GM12878 (cell line): ENCODE measurements at places on chromosomes 7 and 10. TPM values are rescaled to one million over a fixed set of nuclear protein-coding genes. Genes with fewer than 3 reads are reported as not detected.
A peak's percentile ranks its signal among the peaks of the same experiment; 100 is the strongest.

DNA sequence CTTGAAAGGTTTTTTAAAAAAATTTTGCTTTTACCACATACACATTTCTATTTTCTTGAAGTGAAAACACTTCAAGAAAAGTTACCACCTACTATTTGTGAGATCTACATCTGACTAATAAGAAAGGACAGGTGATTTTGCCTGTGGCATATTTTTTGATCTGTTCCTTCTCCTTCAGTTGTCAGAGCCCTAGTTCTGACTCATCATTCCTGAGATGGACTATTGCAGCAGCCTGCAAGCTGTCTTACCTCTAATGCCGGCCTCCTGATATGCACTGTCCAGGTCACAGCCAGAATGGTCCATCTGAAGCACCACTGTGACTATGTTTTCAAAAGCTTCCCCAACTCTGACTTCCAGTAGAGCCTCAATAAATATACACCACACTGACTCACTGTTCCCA is 28.2 kb upstream of the ANK3 start:
- no peaks in the 10 kb centered on the region for H3K27me3 ChIP-seq
- H3K4me3 ChIP-seq, result no peak overlapping the region
- DNase-seq, result no peak
- no peak overlapping the region for H3K27ac ChIP-seq
- H3K36me3 ChIP-seq, result no peaks in the 10 kb centered on the region

GRCh38 chr10:33263453-33263852 is 71.0 kb downstream of the NRP1 start:
- H3K4me1 ChIP-seq, result no peaks in the 10 kb centered on the region
- H3K4me3 ChIP-seq, result no peak overlapping the region
- no peak for DNase-seq
- H3K27ac ChIP-seq, result no peak overlapping the region

- H3K4me3 ChIP-seq, result no peak overlapping the region
- no peak for DNase-seq
- H3K27me3 ChIP-seq, result no peaks in the 10 kb centered on the region; the same call in 1 of the 2 replicates
- H3K27ac ChIP-seq, result no peak overlapping the region
- H3K4me1 ChIP-seq, result no peaks in the 10 kb centered on the region
Measured at GRCh38 chr7:140526787-140527664, 47.7 kb upstream of the MKRN1 start.

- no peaks in the 10 kb centered on the region for H3K4me1 ChIP-seq
- H3K27me3 ChIP-seq, result no peaks in the 10 kb centered on the region
- no peak overlapping the region for H3K27ac ChIP-seq
- no peaks in the 10 kb centered on the region for H3K36me3 ChIP-seq
Measured at GRCh38 chr7:119748991-119749390, 524.0 kb upstream of the KCND2 start.

DNA sequence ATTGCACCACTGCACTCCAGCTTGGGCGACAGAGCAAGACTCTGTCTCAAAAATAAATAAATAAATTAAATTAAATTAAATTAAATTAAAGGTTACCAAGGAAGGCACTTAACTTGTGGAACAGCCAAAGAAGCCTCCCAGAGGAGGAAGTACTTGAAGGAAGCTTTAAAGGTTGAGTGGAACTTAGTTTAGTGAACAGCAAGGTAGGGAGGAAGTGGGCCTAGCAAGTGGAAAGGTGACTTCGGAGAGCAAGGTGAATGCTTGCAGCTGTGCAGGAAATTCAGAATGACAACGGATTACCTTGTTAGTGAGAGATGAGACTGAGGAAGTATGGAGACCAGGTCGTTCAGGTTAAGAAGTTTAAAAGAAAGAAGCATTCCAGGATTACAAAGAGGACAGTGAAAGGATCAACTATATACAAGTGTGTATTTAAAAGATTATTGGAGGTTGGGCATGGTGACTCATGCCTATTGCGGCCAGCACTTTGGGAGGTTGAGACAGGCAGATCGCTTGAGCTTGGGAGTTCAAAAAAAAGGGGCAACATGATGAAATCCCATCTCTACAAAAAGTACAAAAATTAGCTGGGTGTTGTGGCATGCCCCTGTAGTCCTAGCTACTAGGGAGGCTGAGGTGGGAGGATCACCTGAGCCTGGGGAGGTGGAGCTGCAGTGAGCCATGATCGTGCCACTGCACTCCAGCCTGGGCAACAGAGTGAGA is 12.8 kb upstream of the RPEL1 start:
- no peak overlapping the region for H3K4me3 ChIP-seq
- H3K4me1 ChIP-seq, result no peaks in the 10 kb centered on the region
- DNase-seq, result no peak

DNA sequence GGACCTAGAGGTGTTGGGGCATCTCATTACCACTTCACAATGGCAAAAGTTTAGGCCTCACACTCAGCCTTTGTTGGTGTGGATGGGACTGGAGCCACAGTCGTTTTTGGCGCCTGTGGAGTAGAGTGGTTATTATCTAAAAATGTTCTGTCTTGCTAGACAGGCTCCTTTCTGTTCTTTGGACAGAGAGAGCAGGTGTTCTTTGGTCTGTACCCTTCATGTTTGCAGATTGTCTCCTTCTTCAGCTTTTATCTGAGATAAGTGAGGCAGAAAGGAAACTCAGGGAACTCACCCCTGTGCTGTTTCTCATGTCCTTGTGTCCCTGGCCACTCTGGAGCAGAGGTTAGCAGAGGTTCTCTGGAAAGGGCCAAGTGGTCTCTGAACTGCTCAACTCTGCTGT is 103.7 kb downstream of the CCNY start:
- H3K36me3 ChIP-seq, result no peaks in the 10 kb centered on the region
- no peaks in the 10 kb centered on the region for H3K27me3 ChIP-seq
- no peak for DNase-seq
- H3K4me3 ChIP-seq, result no peak overlapping the region

- H3K4me1 ChIP-seq, result no peaks in the 10 kb centered on the region
- no peak for DNase-seq
- H3K4me3 ChIP-seq, result no peak overlapping the region
- no peaks in the 10 kb centered on the region; the same call in 1 of the 2 replicates for H3K27me3 ChIP-seq
- H3K36me3 ChIP-seq, result no peaks in the 10 kb centered on the region
Measured at GRCh38 chr7:128188396-128189230, 52.5 kb upstream of the LEP start.

GRCh38 chr7:6056616-6057015 is 25.4 kb downstream of the ANKRD61 start:
- no peaks in the 10 kb centered on the region for H3K27me3 ChIP-seq
- no peaks in the 10 kb centered on the region for H3K4me1 ChIP-seq
- no peak overlapping the region for H3K27ac ChIP-seq
- DNase-seq, result no peak

DNA sequence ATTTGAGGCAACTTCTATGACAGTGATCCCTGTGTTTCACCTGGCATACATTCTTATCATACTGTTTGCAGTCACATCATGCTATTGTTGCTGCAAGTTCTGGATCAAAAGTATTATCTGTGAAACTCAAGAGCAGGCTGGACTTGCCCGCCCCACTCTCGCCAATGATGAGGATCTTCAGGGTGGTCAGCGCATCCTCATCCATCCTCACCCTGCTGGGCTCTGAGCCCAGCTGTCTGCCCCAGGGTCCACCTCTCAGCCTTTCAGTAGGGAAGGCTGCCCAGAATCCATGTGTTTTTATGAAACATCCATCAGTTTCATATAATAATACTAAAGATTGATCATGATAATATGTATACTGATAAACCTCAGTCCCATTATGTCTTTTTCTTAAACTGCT is 55.4 kb upstream of the KIF5B start:
- H3K27me3 ChIP-seq, result no peaks in the 10 kb centered on the region
- H3K4me1 ChIP-seq, result no peaks in the 10 kb centered on the region
- H3K27ac ChIP-seq, result no peak overlapping the region
- no peak overlapping the region for H3K4me3 ChIP-seq

GRCh38 chr10:124588736-124589490 is 127.3 kb downstream of the LHPP start:
- H3K27me3 ChIP-seq, result no peaks in the 10 kb centered on the region; the same call in 1 of the 2 replicates
- no peak overlapping the region for H3K4me3 ChIP-seq
- H3K4me1 ChIP-seq, result peaks cover 10% of the 10 kb centered on the region

DNA sequence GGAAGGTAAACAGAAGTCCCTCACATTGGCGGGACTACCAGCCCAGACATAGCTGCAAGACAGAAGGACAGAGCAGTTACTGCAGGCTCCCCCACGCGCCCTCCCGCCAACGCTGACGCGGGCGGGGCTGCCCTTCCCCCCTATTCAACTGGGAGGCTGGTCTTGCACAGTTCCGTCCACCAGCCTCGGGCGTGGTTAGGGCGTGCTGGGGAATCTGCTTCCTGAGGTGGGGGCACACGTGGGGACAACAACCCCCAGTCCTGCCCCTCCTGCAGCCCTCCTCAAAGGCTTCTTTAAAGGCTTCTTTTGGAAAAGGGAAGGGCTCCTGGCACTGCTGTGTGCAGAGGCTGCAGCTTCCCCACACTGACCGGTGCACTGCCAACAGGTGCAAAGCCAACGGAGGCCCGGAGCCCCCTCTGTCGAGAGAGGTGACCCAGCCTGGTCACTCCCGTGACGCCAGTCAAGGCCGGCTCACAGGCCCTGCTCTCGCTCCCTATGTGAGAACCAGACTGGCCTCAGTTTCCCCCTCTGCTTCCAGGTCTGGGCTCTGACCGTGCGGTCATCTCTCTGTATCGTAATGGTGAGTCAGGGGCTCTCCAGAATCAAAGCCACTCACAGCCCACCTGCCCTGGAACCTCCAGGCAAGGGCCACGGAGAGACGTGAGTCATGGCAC is 126.0 kb downstream of the EBF3 start:
- no peak overlapping the region for H3K4me3 ChIP-seq
- no peak overlapping the region for H3K27ac ChIP-seq
- no peaks in the 10 kb centered on the region for H3K27me3 ChIP-seq
- no peak for DNase-seq
- H3K36me3 ChIP-seq, result no peaks in the 10 kb centered on the region

GRCh38 chr10:16437540-16437894 is 707 bp downstream of the PTER start:
- H3K4me3 ChIP-seq, result peak overlapping the region; percentile 80
- no peaks in the 10 kb centered on the region for H3K27me3 ChIP-seq
- no peaks in the 10 kb centered on the region for H3K36me3 ChIP-seq
- peaks cover 20% of the 10 kb centered on the region for H3K4me1 ChIP-seq

DNA sequence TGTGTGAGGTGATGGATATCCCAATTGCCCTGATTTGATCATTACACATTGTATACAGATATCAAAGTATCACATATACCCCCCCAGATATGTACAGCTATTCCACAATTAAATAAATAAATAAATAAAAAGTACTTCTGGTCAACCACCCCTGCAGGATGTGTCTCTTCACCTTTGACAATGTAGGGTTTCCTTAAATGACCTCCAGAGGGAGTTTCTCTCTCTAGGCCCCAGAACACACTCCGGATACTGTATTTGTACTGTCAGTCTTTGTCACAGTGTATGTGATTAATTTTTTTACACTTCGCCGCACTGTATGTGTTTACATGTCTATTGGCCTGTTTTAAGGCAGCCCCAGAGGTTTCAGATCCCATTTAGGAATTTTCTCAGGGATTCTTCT is 123.6 kb downstream of the ADCYAP1R1 start:
- H3K4me1 ChIP-seq, result no peaks in the 10 kb centered on the region
- H3K27ac ChIP-seq, result no peak overlapping the region
- H3K36me3 ChIP-seq, result no peaks in the 10 kb centered on the region

GRCh38 chr7:68038621-68039314 is 1042.1 kb downstream of the TYW1 start:
- no peak for DNase-seq
- no peaks in the 10 kb centered on the region for H3K27me3 ChIP-seq
- no peaks in the 10 kb centered on the region for H3K36me3 ChIP-seq
- H3K4me3 ChIP-seq, result no peak overlapping the region
- H3K4me1 ChIP-seq, result no peaks in the 10 kb centered on the region

The CDC14C gene
- total RNA-seq, result not detected in 2 replicates

The RINT1 gene
- total RNA-seq, result 14.9 and 17.2 TPM in 2 replicates

The EPO gene
- 0.16 TPM in 1 of 2 replicates, not detected in the other for total RNA-seq

The CACNB2 gene
- 0.93 and 1.1 TPM in 2 replicates for total RNA-seq

The PDGFA gene
- 8.2 and 10.7 TPM in 2 replicates for total RNA-seq

The PSD gene
- total RNA-seq, result 0.16 and 0.56 TPM in 2 replicates

The LIPN gene
- total RNA-seq, result not detected in 2 replicates

The OR6B1 gene
- total RNA-seq, result not detected in 2 replicates
